Stimulated activated CD8-positive, alpha-beta memory T cell treated with anti-CD3 and anti-CD28 coated beads, Interleukin-7, amount 100 ng/mL, for 48 hours (primary cell): ENCODE measurements at places on chromosomes 16 and 17.

GRCh38 chr17:73519714-73520368 is 124.4 kb downstream of the SDK2 start:
- DNase-seq = no peak

GRCh38 chr16:30481381-30481780 is 8.8 kb downstream of the ITGAL start:
- DNase-seq = no peak

DNA sequence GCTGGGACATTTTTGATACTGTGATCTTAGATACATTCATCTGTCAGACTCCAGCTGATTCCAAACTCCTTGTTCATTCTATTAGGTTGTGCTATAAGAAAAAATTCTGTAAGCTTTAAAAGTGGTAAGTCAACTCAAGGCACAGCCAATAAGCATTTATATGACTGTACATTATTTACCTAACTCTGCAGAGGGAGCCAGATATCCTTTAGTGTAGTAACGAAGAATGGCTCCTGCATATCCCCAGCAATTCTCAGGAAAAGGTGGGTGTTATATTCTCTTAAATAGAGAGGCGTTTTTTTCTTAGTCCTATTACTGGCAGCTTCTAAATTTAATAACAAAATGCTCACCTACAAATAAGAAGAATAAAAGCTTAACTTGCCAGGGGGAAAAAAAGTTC is 374.3 kb upstream of the GOT2 start:
- no peak for DNase-seq

- DNase-seq = no peak
These were observed 9.9 kb downstream of the MSLN start for GRCh38 chr16:770411-770810.

GRCh38 chr16:86322806-86323205 is 187.5 kb upstream of the FOXF1 start:
- DNase-seq = no peak

- no peak for DNase-seq
These were observed 502 bp downstream of the SMPD3 start for GRCh38 chr16:68447653-68448359.

- no peak for DNase-seq
These were observed 26.6 kb downstream of the ENGASE start for GRCh38 chr17:79101111-79101673.

- DNase-seq = no peak
These were observed 23.4 kb upstream of the CBFA2T3 start for GRCh38 chr16:89000207-89000959.

DNA sequence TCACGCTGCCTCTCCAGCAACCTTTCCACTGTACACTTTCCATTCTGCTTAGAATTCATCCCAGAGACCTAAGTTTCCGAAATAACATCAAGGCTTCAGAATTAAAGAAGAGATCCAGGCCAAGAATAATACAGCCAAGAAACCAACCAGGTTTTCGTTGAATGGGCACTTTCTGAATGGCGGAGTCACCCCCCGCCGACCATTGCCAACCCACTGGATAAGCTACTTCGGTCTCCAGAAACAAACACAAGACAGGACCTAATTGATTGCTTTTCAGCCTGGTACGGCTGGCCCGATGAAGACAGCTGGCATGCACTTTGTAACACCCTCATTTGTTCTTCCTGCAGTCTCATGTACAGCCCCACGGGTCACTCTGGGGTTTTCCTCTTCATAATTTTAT is 308.1 kb upstream of the ZFHX3 start:
- no peak for DNase-seq

DNA sequence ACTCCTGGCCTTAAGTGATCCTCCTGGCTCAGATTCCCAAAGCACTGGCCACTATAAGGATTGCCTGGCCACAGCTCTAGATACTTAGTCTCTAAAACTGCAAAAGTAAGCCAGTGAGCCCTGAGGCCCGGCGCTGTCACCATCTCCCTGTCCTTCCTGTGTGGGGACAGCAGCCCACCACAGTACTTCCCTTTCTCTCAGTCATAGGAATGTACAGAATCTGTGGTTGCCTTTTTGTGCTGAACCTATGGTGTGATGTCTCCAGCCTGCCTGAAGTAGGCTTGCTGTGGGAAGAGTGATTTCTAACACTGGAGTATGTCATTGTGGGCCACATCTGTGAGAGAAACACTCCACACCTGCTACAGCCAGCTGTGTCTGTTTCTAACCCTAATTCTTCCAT is 24.7 kb downstream of the NTAN1 start:
- DNase-seq = no peak

GRCh38 chr16:1762196-1762878 is 9.0 kb downstream of the NME3 start:
- no peak for DNase-seq

- no peak for DNase-seq
These were observed 197.7 kb upstream of the NOG start for GRCh38 chr17:56395787-56396186.

DNA sequence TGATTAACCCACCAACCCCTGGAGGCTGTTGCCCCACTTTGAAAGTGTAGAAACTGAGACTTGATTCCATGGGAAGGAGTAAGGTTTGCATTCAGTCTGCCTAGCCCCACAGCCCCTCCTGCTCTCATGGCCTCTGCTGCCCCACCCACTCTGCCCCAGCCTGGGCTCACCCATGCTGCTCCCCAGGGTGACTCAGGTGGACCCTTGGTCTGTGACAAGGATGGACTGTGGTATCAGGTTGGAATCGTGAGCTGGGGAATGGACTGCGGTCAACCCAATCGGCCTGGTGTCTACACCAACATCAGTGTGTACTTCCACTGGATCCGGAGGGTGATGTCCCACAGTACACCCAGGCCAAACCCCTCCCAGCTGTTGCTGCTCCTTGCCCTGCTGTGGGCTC is 6.5 kb downstream of the PRSS41 start:
- no peak for DNase-seq

GRCh38 chr16:75758215-75758614 is 31.9 kb upstream of the CPHXL start:
- no peak for DNase-seq

GRCh38 chr17:62655656-62656055 is 28.2 kb downstream of the MRC2 start:
- no peak for DNase-seq

DNA sequence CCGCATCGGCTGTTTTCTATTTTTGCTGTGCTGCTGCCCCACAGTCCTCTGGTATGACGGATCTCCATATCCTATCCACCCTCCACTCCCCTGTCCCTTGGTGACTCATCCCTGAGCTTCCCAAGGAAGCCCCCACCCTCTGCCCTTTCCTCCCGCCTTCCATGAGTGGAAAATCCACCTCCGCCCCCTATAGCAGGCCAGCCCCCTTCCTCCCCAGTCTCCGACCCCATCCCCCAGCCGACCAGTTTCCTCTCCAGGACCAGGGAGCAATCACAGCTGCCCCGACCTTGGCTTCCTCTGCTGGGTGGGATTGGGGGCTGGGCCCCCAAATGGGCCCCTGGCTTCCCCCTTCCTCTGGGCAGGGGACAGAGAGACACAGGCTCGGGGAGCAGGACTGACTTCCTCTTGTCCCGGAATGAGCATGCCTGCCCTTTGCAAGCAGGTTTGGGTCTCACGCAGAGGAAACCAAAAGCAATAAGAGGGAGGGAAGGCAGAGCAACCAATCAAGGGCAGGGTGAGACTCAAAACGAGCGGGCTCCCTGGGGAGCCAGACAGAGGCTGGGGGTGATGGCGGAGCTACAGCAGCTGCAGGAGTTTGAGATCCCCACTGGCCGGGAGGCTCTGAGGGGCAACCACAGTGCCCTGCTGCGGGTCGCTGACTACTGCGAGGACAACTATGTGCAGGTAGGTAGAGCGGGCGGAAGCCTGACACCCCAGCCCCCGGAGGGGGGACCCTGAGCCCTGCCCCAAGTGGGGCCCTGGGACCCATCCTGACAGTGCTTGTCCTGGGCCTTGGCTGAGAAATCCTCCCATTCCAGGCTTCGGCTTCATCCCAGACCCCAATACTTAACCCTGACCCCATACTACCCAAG is at the start of the genes ABI3 and GNGT2:
Gene ABI3 (plus strand): TSS at position 550 of the 872 bp plus-strand sequence. CDS start 18 bp downstream, at position 568.
Gene GNGT2 (minus strand): TSS at position 417 of the 872 bp plus-strand sequence. CDS start 3,152 bp downstream, outside the sequence.
- no peak for DNase-seq
